AML-193 (cell line): ENCODE measurements at places on chromosomes 12 and 14.

DNA sequence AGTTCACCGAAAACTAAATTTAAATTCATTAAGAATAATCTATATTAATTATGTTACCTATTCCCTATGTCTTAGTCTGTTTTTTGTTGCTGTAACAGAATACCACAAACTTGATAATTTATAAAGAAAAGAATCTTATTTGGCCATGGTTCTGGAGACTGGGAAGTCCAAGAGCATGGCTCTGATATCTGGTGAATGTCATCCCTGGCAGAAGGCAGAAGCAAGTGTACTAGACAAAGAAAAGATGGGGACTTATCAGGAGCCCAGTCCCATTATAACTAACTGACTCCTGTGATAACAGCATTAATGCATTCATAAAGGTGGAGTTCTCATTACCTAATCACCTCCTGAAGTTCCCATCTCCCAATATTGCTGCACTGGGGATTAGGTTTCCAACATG, 33.3 kb upstream of the BCAT1 start:
- DNase-seq: no peak

DNA sequence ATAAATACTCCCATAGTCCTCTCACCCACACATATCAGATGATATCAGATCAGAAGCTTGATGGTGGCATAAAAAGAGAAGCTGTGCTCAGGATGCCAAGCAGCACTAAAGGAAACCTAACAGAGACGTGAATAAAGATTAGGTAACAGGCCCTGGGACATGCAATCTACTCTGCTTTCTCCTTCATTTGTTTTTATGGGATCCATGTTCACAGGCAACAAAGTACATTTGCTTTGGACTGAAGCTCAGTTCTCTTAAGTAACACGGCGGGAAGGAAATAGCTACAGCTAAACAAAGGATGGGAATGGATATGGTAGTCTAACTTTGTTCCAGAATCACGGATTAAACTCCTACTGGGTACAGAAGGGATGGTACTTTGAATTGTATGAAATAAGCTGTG, 119.5 kb downstream of the TTC7B start:
- DNase-seq: no peak

- DNase-seq: no peak
Observed at GRCh38 chr14:54501480-54501879, 8.2 kb upstream of the CGRRF1 start.

DNA sequence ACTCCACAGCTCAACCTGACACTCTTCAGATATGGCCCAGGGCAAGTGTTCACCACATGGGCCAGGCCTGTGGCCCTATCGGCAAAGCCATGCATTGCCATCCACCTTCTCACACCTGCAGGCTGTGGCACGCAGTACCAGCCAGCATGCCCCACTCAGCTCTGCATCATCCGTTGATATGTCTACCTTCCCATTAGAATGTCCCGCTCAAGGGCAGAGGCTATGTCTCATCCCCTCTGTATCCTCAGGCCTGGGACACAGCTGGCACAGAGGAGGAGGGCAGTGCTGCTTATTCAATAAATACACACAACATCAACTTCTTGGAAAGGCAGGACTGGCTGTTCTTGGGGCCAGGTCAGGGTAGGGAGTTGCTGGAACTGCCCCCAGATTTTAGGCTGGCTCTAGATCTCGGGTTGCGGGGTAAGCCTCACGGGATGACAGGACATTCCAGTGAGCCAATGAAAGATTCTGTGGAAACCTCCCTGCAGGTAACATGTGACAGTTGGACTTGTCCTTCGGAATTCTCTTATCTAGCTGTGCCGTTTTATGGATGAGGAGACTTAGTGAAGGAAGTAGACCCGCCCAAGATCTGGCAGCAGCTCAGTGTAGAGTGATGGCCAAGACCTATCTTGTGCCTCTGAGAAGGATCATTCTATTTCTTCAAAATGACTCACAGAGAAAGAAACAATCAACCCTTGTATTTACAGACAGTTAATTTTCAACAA, 25.6 kb downstream of the SYNE3 start:
- DNase-seq: no peak

GRCh38 chr14:28121512-28122297, 644.9 kb upstream of the FOXG1 start:
- DNase-seq: no peak

GRCh38 chr12:47085815-47086252, 6.1 kb upstream of the AMIGO2 start:
- peak; percentile 45 for DNase-seq

GRCh38 chr12:77941401-77941800, 110.7 kb downstream of the NAV3 start:
- DNase-seq: no peak

DNA sequence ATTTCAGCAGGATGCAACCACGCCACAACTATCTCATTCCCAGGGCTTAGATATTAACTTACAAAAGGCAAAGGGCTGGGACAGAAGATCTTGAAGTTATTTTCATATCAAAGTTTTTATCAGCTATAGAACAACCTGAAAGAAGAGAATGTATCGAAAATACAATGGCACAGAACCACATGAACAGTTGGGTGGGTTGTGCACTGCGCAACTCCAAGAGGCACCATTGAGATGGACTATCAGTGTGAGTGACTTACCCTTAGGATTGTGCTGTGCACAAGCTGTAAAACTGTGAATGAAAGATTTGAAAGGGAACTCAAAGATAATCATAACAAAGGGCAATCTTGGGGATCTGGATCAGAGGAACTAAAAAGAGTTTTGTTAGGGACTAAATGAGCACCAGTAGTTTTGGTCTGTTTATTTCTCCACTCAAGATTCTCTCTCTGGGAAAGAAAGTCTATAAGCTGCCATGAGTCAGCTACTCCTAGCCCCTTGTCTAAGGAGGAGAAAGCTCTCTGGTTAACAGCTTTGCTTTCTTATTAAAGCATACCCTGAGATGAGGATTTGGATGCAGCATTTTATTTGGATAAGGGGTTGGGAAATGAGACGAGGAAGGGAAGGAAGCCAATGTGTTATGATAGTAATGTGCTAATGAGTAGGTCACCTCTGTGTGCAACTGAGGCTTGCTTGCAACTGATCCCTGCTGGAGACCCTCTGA, 62.2 kb downstream of the TBX5 start:
- DNase-seq: no peak

DNA sequence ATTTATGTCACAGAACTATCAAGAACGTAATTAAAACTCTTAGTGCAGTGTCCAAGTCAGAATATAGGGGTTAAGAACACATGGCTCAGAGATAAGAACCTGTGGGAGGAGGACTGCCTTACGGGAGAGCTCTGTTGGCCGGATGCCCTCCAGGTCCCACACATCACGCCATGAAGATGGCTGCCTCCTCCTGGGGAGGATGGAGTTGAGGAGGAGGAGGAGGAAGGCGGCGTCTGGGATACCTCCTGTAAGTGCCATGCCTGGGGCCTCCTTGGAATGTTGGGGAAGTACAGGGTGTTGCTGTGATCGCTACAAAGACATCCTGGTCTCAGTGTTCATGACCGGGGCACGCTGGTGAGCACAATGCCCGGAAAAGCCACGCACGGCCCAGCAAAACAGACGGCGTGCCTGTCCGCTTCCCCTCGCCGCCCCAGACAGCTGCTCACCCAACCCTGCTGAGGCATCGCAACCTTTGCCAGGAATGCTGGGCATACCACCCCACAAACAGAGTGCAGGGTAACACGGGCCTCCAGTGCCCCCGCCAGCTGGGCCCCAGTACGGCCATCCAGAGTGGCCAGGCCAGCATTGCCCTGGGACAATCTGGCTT, 28.7 kb upstream of the CD9 start:
- no peak for DNase-seq

DNA sequence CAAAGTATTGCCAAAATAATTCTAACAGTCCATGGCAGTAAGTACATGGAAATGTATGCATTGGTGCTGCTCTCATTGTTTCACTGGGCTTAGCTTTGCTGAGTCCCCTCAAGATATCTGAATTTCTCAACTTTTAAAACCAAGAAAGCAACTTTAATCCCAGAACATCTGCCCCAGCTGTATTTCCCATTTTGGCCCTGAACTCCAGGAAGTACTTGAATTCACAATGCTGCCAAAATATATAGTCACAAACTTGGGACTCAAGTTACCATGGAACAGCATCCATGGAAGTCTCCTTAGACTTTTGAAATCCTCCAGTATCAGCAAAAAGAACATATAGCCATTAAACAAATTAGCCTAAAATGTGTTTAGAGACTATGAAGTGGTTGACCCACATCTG, 78.5 kb upstream of the FLRT2 start:
- DNase-seq: no peak

- no peak for DNase-seq
Observed at GRCh38 chr12:46465307-46465706, 92.7 kb upstream of the SLC38A2 start.

GRCh38 chr12:89494411-89495231, 30.0 kb downstream of the GALNT4 start:
- DNase-seq: no peak

- DNase-seq: no peak
Observed at GRCh38 chr12:18752280-18752920, 14.5 kb downstream of the CAPZA3 start.

DNA sequence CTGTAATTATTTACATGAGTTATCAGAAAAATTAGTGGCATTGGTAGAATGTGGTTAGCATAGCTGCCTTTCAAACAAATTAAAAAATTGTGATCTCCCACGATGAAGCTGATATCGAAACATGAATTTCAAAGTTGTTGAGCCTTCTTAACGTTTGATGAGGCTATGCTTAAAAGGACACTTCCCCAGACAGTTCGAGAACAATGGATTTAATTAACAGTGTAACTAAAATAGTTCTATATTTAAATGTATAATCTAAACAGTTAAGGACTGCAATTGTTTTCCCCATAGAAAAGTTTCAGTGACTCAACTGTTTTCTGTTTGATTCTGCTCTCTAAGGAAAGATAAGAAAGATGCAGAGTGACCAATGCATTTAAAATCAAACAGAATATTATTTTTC, 1.6 kb downstream of the CLEC2B start:
- peak; percentile 23 for DNase-seq

GRCh38 chr14:72433511-72433910, 460.4 kb downstream of the DPF3 start:
- no peak for DNase-seq

DNA sequence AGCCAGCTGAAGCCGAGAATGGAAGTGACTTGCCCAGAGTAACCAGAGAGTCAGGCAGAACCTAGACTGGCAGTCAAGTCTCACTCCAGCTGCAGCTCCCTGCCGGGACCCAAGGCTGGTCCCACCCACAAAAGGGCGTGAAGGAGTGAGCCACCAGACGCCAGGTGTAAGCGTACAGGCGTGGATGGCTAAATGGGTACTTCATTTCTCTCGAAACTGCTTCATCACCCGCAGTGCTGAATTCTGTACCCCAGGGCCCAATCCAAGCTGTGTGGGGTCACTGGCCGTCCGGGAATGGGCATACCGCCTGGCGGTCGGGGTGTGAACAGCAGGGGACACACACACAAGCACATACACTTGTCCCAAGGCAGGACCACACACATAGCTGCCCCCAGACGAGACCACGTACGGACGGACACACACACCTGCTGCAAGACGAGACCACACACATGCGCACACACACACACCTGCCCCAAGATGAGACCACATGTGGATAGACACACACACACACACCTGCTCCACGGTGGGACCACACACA, 34.8 kb downstream of the DEGS2 start:
- DNase-seq: no peak

DNA sequence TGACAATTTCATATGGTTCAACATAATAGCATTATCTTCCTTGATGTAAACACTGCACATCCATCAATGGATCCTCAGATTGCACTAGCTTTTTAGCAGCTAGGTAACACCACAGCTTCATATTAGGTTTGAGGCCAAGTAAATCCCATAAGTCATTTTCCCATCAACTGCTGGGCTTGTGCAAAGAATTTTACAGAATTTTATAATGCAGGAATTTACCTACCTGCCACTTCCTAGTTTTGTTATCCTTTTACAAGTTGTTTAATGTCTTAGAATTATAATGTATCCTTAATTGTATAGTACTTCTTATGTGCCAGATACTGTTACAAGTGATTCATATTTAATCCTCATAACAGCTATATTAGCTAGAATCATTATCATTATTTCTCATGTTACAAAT, 36.4 kb downstream of the CPNE8 start:
- no peak for DNase-seq

- no peak for DNase-seq
Observed at GRCh38 chr14:68890173-68890931, 88.8 kb downstream of the ACTN1 start.

DNA sequence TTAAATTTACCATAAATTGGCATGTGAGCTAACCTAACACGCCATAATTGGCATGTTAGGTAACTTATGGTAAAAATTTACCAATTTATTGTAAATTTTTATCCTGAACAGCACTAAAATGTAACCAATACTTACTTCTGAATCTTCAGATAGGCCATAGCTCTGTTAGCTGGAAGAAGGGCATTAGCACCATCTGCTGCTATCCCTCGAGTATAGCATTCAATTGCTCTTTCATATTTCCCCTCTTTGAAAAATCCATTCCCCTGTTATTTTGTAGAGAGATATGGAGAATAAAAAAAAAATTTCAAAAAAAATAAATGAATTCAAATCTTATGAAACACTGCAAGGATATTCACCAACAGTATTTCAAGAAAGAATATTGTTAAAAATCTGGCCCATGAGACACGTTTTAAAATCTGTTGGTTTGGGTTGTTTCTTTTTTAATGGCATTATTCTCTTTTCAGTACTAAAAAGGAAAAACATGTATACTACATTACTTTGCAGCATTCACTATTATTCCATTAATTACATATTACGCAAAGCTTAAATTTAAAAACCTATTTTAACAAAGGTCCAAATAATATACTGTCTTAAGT, 19.1 kb downstream of the RPAP3 start:
- DNase-seq: peak; percentile 31

DNA sequence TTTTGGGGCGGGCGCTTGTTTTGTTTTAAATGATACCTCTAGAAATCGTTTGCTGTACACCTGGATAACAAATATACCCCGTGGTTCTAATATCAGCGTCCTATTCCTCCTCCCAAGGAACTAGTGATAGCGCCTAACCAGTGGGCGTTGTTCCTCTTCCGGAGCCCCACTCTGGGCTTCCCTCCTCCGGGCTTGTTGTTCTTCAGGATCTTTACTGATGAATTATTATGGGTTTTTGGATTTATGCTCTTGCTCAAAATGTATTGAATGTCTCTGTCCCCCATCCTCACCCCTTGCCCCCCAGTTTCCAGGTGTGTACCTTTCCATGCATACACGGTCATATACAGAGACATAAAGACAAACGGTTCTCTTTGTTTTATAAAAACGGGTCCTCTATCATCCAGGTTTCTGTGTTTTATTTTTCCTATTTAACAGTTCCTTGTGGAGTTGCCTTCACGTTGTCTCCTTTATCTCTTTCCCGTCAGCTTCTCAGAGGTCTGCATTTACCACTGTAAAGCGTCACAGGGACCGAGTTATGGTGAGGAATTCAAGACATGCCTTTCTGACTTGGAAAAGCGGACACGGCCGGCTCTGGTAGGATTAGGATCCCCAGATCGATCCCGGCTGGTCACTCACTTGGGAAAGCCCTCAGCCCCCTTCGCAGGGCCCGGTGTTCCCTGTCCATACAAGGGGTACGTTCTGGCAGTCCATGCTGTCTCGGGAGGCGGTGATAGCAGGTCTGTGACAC, 655 bp upstream of the PLEKHG3 start:
- no peak for DNase-seq

- DNase-seq: no peak
Observed at GRCh38 chr14:59463787-59464485, 1.2 kb downstream of the GPR135 start.
